Kasumi-1 (cell line): ENCODE measurements at places on chromosomes 4 and X.

DNA sequence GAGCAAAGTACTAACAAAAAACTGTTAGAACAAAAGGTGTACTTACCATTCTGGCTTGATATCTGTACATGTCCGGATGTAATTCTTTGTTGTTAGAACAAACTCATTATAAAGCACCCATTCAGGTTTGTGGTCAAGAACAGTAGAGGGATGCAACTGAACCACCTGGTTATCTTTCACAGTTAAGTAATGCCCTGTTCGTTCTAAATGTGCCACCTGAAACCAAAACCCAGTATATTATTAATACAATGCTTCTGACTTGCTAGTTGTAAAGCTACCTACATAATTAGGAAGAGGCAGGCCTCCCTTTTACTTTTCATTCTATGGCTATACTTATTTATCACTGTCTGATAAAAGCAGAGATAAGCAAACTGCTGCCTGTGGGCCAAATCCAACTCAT is 54.8 kb downstream of the DHX15 start:
- no peak for DNase-seq

- DNase-seq: no peak
Observed at GRCh38 chr4:142348613-142349021, 497.5 kb downstream of the INPP4B start.

- no peak for DNase-seq
Observed at GRCh38 chr4:176335421-176335820, 15.7 kb downstream of the SPCS3 start.

- DNase-seq: peak; percentile 82
Observed at GRCh38 chr4:105170711-105171110, 24.0 kb downstream of the TET2 start.

- DNase-seq: no peak
Observed at GRCh38 chr4:74449571-74450297, 4.8 kb downstream of the AREG start.

DNA sequence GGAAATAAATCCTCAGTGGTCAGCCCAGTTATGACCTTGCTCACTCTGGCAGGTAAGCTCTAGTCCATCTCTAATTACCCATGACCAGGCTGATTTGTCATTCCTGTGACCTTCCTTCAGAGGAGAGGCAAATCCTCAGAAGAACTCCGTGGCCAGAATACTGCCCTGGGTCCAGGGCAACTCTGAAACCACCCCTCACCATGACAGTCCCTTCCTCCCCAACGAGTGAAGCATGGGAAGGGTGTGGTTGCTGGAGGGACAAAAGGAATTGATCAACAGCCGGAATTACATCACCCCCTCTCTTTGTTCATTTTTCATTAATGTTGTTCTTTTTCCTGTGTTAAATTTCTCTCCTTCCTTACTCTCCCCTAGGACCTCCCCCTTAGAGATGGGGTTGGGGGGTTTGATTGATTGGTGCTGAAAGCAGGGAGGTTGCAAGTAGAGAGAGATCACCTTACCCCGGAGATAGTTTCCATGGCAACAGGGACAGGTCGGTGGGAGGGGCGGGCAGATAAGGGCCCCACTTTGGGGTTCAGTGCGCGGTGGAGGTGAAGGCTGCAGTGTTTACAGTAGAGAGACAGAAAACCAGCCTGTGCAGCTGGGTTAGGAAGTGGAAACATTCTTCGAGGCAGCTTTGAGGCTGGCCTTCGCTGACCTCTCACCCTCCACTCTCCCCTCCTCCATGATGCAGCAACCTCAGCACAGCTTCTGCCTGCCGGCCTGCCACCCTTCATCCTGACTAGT is 647.4 kb downstream of the BCOR start:
- DNase-seq: no peak

DNA sequence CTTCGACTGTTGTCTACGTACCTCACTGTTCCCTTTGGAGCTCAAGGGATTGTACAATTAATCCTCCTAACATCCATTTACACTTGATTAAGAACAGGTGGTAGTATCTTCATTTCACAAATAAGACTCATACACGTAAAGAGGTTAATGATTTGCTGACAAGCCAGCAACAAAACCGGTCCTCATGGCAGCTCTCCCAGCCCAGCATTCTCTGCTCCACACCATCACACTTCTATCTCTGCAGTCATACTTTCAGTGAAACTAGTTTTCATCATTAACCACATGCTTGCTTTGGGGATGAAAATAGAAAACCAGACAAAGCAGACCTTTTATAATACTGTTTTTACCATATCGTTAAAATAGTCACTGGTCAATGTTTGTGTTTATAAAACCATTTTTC is 28.7 kb upstream of the CASK start:
- DNase-seq: no peak

DNA sequence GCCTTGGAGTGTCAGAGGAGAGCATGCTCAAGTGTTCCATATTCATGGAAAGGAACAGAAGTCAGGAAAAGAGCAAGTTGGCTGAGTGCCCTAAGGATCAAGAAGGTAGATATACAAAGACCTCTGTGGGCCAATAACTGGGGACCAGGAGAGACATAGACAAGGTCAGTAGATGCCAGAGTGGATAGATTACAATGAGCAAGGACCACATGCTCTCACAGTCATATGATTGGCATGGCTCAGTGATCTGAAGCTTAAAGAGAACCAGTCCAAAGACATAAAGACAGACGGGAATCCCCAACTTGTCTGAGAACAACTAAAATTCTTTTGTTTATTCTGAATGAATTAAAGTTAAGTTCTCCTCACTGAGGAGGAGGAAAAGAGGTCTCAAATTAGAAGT is 289.7 kb downstream of the HS3ST1 start:
- DNase-seq: no peak

- no peak for DNase-seq
Observed at GRCh38 chr4:145988628-145989027, 50.0 kb upstream of the ZNF827 start.

DNA sequence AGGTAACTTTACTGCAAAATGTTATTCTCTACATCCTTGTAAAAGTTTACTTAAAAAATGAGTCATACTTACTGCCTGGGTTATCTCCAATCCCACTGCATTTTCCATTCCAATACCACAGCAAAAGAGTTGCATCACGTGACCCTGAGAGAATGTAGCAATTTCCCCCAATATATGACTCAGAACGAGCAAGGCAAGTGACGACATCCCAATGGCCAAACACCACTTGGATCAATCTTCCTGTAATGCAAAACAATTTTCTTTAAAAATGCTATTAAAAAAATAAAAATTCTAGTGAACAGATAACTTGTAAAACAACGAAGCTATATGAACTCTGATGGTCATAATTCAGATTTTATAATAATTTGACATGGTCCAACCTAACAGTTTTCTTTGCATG is 224.3 kb downstream of the DCLK2 start:
- peak; percentile 64 for DNase-seq

DNA sequence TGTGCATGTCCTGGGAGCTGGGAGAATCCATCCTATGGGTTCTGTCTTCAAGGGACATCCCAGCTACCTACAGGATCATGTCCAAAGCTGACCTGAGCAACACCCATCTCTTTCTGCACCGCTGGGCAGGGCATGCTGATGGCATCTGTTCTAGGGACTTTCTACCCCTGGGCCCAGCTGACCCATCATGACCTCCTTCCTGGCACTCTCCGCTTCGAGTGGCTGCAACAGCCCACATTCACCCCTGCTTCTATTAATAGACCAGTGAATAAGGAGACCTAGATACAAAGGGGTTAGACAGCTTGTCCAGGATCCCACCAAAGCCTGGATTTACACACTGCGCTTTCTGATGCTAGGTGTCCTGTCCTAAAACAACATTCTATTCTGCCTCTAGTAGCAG is 44.6 kb upstream of the GPR173 start:
- no peak for DNase-seq
